ENCODE measurements at places on chromosomes 1 and 21. TPM values are rescaled to one million over a fixed set of nuclear protein-coding genes. Genes with fewer than 3 reads are reported as not detected.

Gene SYCP1
- not detected for total RNA-seq

Gene STK40
- total RNA-seq, result 26.7 TPM

Gene CRB1
- total RNA-seq, result not detected

Gene TMEM50A
- 79.3 TPM for total RNA-seq

Gene VWA1
- total RNA-seq, result 73.7 TPM

Measured in Caco-2 (cell line).